ENCODE measurements at places on chromosomes 4 and X.

DNA sequence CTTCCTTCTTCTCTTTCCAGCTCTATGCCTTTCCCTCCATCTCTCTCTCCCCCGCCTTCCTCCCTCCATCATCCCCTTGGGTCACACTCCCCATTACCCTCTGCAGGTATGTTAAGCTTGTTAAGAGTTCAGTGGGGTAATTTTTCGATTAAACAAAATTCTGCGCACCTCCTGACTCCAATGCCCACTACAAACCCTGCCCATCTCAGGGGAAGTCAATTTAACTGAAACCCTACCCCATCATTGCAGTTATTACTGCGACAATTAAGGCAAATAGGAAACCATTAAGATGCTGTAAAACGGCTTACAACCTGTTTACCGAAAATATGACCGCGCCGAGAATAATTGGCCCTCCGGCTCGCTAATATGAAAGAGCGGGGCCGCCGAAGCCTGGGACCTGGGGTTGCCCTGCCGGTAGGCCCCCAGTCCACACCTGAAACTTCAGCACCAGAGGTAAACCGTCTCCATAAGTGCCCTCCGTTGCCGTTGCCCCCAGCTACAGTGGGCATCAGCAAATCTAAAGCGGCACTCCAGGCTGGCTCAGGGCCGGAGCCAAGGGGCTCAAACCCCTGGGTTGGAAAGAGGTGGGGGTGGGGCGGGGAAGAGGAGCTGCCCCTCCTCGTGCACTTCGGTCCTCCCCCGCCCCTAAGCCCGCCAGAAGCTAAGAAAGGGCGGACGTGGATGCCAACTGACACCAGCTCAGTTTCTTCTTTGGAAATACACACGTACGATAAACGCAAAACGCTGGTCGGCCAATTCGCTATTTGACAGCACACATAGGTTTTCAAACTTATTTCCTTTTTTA, 4.8 kb downstream of the ARX start:
- DNase-seq: no peak

DNA sequence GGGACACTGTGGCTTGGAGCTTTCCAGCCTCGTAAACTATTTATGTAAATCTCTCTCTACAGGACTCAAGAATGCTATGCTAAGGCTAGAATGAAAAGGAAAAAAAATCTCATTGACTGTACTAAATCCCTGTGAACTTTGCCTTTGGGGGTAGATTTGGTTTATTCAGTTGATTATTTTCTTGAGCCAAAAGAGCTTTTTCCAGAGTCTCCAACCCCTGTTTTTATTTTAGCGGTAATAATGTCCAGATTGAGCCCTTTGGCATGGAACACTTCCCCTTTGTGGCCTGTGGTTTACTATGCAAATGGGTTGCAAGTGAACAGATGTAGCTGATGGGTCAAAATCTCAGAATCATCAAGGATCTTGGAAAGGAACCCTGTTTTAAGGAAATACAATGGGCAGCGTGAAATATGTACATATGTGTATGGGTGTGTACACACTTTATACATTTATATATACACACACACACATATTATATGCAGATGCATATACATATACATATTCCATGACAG, 72.9 kb downstream of the FAM9B start:
- DNase-seq: peak; percentile 11

DNA sequence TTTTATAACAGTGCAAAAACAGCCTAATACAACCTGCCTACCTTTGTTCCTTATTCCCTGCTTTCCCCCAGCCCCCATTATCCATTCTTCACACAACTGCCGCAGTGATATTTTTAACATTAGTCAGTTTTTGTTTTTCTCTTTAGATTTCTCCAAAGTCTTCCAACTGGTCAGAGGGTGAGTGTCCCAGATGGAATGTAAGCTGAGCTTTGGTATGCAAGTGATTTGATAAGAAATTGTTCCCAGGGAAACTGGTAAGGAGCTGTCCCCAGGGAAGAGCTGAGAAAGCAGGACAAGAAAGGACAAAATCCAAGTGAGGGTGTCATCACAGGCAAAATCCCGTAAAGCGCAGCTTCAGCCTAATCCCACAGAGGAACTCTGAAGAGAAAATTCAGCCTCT, 475.5 kb upstream of the ADGRL3 start:
- DNase-seq: no peak

- DNase-seq: no peak
Observed at GRCh38 chrX:118560489-118560888, 64.9 kb downstream of the DOCK11 start.

GRCh38 chr4:164023214-164023613, 528.7 kb downstream of the TMA16 start:
- DNase-seq: peak; percentile 36

DNA sequence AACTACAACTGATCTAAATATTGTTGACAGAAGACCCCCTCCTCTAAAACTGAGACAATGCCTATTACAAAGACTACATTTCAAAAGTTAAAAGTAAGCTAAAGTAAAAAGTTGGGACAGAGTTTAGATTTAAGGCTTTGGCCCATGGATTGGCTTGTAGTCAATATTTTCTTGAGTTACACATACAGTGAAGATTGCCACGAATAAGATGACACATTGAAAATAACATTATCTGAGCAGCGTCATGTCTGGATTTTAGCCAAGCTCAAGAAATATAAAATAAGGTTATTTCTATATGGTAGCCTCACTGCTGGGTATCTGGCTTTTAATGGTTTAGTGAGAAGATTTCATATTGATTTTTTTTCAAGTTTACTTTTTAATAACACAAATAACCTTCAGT, 266.2 kb upstream of the LDB2 start:
- no peak for DNase-seq

DNA sequence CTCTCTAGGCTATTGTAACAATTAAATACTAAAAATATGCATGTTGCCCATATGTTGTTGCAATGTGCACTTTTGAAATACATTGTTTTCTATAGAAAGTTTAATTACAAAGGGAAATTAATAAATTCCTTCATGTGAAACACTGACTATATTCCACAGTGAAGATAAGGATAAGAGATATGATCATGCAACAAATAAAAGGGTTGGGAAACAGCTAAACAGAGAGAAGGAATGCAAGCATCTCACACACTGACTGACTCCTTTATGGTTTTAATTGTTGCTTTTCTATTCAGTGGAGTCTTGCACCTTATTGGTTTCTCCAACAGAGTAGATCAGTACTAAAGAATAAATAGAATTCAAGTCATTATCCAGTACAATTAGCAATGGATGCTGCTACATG, 37.8 kb downstream of the ELOVL6 start:
- no peak for DNase-seq

All from OCI-M1 (cell line).